ENCODE measurements at places on chromosomes 12 and 14.

GRCh38 chr12:24227551-24227950, 278.1 kb upstream of the SOX5 start:
- DNase-seq, result no peak

- no peak for DNase-seq
Observed at GRCh38 chr12:72468505-72468904, 196.3 kb downstream of the TRHDE start.

- DNase-seq, result no peak
Observed at GRCh38 chr14:104084251-104085002, 1.1 kb upstream of the ASPG start.

DNA sequence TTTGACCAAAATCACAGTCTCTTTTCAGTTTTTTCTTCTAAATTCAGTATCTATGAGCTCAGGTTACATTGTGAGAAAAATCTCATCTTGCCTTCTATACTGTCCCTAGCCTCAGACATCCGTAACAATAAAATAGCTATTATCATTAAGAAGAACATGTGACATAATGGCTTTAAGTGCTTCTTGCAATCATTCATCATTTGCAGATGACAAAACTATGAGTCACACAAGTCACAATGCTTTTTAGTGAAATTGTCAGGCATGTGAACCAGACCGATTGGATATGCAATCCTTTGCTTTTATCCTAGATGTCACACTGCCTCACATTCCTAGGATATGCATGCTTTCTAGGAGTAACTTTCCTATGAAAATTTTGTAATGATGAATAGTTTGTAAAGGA, 313.1 kb downstream of the SLC6A15 start:
- DNase-seq, result peak; percentile 20

DNA sequence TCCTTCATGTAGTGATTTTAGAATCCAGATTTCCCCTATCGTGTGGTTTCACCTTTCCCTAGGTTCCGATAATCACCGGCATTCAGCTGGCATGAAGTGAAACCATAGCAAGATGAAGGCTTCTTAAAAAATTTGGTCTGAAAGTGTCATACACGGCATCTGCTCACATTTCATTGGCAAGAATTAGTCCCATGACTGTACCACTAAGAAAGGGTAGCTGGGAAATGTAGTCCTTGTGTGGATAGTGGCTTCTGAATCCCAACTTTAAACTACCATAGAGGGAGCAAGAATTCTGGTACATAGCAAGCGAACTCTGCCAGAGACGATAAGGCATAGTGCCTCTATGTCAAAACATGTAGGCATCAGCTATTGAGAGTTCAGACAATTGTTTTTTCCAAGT, 360.1 kb upstream of the TBX3 start:
- DNase-seq, result no peak

DNA sequence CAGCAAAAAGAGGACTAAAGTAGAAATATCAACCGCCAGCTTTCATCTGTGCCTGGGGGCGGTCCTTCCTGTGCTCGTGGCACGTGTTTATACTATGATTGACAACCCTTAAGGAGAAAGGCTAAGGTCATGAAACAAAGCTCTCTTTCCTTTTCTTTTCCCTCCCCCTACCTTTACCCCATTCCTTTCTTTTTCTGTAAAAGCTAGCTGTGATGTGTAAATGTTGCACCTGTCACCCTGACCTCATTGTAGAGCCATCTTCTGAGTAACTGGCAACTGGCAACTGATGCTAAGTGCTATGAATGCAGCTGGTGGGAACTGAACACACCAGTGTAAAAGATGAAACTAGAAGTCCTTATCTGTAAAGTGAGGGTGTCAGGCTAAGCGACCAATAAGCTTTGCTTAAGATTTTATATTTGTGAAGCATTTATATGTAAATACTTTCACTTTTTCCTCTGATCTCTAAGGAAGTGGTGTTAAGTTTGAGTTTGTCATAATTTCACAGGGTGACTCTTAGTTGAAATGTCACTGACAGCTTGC, 102.8 kb upstream of the BCAT1 start:
- no peak for DNase-seq

- DNase-seq, result no peak
Observed at GRCh38 chr12:78156751-78157150, 326.1 kb downstream of the NAV3 start.

- no peak for DNase-seq
Observed at GRCh38 chr12:61213646-61214045, 1046.6 kb upstream of the USP15 start.

DNA sequence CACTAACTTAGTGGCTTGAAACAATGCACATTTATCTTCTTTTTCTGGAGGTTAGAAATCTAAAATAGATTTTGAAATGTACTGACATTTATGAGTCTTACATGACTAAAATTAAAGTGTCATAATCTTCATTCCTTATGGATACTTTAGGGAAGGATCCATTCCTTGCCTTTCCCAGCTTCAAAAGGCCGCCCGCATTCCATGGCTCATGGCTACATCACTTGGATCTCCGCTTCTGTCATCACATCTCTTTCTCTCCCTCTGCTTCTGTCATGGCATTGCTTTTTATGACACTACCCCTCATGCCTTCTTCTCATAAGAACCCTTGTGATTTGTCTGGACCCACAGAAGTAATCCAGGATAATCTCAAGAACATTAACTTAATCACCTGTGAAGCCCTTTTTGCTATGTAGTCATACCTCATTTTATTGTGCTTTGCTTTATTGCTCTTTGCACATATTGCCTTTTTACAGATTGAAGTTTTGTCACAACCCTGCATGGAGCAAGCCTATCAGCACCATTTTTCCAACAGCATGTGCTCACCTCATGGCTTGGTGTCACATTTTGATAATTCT, 66.5 kb downstream of the GARIN6 start:
- no peak for DNase-seq

DNA sequence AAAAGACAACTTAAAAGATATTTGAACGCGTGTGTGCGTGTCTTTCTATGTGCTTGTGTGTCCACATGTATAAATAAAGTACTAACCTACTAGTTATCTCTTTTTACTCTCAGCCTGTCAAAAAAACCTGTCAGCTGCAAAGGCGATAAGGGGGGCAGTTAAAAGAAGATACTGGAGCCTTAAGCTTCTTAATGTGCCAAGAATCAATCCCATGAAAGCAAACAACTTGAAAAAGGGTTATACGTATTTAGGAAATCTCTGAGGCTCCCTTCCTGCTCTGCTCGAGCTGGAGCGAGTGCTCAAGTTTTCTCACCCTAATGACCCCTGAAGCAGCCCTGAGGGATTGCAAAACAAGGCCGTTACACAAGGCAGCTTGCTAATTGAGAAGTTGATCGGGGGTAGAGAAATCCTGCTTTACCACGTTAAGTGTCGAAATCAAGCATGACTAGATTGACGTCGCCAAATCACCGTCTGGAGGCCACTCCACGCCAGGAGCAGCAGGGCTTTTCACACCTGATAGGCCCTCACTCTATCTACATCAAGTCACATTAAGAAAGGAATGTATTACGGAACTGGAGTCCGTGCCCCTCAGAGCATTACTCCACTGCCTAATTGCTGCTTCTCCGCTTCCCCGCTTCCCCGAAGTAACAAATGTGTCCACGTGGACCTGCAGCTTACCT, 32.4 kb downstream of the LMO3 start:
- no peak for DNase-seq

- no peak for DNase-seq
Observed at GRCh38 chr14:52789118-52789517, 2.3 kb downstream of the GNPNAT1 start.

DNA sequence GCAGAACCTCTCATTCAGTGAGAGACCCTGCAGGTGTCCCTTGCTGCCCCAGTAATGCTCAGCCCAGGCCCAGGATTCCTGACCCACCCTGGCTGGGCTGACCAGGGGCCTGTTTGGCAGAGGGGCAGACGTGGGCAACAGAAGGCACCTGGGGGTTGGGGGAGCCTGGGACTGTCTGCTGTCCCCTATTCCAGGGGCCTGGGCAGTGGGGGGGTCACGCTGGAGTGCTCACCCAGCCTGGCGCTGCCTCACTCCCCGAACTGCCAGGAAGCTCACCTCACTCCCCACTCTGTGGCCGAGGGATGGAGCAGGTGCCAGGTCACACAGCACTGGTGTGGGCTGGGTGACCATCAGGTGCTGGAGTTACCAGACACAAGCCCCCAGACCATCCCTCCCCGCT, 22.6 kb upstream of the NUDT14 start:
- no peak for DNase-seq

DNA sequence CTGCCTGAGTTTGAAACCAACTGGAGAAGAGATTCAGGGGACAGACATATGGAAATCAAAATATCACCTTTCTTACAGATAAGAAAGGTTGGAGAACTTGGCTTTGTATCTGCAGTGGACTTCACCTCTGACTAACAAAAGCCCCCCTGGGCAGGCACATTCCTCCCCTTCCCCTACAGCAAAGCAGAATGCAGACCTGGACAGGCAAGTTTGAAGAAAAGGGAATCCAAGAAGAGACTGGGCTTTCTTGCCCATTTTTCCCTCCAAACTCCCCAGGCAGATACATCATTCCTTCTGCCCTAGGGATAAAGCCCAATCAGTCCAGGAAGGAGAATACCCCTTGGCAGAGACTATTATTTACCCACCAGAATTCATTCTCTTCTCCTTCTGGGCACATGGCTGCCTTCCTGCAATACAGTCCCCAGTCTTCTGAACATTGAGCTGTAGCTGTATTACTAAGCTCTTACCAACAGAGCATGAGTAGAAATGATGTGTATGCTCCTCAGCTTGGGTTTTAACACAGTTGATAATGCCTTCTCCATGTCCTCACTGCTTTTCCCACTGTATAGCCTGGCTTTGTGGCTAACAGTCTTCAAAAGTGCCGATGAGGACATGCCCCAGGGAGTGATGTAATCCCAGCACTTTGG, 17.4 kb upstream of the NAP1L1 start:
- DNase-seq, result no peak

DNA sequence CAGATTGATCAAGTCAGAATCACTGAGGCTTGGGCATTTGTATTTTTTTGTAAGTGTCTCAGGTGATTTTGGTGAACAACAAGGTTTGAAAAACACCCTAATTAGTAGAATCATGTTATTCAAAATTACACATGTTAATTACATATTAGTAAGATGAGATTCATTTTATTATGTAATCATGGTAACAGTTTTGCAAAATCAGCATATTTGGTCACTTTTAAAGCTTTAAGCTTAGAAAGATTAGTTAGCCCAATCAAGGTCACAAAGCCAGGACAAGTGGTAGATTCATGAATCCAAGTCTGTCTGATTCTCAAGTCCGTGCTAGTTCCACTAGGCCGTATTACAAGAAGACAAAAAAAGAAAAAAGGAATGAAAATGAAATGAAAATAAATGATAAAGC, 218.4 kb upstream of the FAR2 start:
- DNase-seq, result no peak

DNA sequence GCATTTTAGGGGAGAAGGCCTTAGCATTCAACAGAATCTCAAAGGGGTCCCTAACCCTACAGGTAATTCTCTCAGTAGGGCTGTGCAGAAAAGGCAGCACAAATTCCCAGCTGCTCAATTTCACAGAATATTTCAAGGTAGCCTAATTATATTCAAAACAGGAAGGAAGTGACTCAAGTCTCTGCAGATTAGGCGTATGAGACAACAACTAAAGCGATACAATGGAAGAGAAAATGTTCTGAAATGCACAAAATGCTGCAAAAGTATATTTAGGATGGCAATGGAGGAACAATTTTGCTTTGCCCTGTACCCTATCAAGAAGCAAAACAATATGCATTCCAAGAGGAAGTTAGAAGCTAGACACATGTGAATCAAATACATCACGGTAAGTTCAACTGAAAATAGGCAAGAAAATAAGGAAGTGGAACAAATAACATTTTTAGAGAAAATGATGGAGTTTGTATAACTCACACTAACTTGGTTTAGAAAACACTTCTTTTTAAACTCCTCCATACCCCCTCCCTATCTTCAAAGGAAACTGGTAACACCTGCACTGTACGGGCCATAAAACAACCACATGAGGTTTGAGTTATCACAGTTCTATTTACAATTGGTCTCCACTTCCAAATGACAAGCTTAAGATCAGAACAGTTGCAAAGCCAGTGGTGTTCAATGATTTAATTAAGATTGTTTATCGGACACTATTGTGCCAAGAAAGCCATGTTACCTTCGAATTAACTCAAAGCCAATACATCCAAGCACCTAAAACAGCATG, 1.6 kb downstream of the GIT2 start:
- no peak for DNase-seq

GRCh38 chr14:28375295-28375694, 391.3 kb upstream of the FOXG1 start:
- DNase-seq, result peak; percentile 11

DNA sequence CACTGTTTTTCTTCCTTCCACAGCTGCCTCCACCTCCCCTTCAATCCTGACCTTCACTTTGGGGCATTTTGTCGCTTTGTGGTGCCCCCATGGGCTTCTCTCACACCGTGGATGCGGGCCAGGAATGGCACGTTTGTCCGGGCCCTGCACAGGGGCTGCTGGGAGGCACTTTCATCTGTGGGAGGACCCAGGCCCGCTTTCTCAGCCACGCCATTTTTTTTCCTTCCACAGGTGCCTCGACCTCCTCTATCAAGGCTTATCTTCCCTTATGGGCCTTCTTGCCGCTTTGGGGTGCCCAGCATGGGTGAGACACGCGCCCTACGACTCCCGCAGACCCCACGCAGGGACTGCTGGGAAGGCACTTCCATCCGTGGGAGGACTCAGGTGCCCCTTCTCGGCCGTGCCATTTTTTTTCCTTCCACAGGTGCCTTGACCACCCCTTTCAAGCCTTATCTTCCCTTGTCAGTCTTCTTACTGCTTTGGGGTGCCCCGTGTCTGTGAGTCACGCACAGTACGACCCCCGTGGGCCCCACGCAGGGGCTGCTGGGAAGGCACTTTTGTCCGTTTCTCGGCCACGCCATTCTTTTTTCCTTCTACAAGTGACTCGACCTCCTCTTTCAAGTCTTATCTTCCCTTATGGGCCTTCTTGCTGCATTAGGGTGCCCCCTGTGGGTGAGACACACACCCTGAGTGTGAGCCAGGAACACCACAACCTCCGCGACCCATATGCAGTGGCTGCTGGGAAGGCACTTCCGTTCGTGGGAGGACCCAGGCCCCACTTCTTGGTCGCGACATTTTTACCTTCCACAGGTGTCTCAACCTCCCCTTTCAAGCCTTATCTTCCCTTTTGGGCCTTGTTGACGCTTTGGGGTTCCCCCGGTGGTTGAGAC, 270.7 kb downstream of the ALG10 start:
- DNase-seq, result peak; percentile 7

DNA sequence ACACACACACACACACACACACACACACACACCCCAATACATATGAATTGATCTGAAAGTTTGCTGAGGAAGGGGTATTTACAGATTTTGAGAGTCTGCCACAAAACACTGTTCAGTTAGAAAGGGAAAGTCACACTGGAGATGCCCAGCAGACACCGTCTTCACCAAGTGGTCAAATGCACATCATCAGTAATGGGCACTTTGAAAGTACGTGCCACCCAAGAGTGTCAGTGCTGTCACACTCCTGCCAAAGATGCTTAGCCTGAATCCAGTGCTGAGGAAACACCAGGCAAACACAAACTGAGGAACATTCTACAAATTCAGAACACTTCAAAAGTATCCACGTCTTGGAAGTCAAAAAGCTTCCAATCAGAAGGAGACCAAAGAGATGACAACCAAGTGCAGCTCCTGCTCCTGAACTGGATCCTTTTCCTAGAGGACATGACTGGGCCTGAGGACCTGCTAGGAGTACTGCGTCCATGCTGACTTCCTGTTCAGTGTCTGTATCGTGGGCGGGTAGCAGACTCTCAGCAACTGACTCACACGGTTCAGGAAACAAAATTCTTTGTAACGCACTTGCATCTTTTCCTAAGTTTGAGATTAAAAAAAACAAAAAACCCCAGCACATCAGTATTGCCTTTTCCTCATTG, 18.6 kb downstream of the PSMC1 start:
- no peak for DNase-seq

- no peak for DNase-seq
Observed at GRCh38 chr14:99728231-99728920, 44.3 kb downstream of the CYP46A1 start.

GRCh38 chr12:94208622-94208966, 60.2 kb downstream of the PLXNC1 start:
- no peak for DNase-seq
